ENCODE measurements at places on chromosomes 5 and 9.

- no peak for DNase-seq
These were observed 367.5 kb upstream of the ADAMTS16 start for GRCh38 chr5:4772591-4772990.

DNA sequence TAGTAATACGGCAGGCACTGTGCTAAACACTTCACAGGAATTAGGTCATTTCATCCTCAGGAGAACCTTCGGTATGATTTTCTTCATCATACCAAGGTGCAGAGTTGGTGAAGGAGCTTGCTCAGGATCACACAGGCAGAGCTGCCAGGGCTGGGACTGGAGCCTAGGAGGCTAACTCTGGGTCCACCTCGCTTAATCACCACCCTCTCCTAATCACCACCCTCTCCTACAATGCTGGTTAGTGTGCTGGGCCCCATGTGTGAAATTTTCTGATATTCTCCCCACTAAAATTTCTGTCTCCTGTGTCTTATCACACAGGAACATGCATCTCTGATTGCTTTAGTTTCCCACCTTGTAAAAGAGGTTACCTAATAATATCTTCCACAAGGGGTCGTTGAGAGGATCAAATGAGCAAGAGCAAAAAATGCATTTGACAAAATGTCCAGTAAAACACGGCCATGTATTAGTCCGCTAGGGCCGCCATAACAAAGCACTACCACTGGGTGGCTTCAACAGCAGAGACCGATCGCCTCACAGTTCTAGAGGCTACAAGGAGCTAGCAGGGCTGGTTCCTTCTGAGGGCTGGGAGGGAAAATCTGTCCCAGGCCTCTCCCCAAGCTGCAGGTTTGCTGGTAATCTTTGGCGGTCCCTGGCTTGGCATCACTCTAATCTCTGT lies 128.2 kb upstream of the NFIB start:
- DNase-seq = no peak

GRCh38 chr9:87587356-87587745 lies 89.7 kb downstream of the DAPK1 start:
- DNase-seq = no peak

DNA sequence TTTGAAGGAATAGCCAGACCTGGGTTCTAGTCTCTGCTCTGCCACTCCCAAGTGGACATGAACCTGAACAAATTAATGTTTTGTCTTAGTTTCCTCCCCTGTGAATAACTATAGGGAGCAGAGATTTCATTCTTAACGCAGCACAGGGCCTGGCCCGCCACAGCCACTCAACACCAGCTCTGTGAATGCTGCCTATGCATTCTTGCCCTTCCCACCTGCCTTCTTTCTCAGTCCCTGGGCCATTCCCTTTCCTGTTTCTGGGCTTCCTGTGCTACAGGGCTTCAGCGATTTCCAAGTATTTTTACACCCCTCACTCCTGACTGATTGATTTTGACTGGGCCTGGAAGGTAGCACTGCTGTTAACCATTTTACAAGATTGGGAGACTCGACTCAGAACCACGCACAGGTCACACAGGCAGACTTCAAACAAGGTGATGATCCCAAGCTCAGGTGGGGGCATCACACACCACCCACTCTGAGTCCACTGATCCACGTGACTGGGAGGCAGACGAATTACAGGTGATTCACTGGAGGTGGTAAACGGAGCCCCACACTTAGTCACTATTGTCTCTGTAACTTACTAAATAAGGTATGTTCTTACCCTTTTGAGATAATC lies 21.4 kb downstream of the PTPN3 start:
- no peak for DNase-seq

DNA sequence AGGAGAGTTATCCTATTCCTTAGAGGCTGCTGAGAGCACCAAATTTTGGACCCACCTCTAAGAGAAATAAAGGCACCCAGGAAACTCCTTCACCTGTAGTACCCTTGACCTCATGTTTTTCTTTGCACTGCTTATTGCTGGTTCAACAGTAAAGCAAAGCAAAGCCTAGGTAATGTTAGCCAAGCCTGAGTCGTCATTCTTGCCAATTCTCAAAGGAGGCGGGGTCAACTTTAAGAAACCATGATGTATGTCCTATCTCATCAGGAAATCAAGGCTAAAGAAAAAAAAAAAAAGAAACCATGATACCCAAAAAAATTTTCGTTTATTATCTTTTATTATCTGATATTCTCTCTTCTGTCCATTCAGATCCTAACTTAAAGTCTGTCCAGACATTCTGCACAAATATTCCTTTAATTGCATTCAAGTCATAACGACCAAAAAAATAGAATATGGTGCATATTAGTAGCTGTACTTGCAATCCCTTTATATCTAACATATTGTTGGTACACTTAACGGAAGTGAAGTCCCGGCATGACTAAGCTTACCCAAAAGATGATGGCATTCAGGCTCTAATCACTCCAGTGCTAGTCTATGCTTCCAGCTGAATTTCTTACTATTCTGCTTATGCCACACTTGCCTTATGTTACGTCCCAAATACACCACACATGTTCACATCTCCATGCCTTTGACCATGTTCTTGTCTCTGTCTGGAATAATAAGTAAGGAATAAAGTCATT lies 1.8 kb downstream of the AUH start:
- no peak for DNase-seq

GRCh38 chr9:135960411-135961276 lies 529 bp downstream of the UBAC1 start:
- DNase-seq = no peak

GRCh38 chr5:60295423-60295822 lies 401.9 kb upstream of the PDE4D start:
- no peak for DNase-seq

- no peak for DNase-seq
These were observed 394.8 kb downstream of the CSNK1G3 start for GRCh38 chr5:123906698-123907295.

DNA sequence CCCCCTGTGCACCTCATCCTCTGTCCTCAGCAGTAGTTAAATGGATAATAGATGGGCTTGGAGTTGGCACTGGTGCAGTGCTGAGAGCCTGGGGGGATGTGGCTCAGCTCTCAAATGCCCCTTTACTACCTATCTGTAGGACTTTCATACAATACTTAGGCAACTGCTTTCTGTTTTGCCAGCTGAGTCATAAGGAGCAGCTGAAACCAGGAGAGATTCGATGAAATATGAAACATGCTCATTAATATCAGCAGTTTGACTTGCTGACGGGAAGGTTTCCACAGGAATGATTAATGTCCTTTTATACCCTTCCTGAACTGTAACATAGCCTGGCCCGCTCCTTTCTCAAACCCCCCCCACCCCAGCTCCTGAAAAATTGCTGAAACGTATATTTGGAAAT lies 142.6 kb downstream of the SAXO1 start:
- no peak for DNase-seq

DNA sequence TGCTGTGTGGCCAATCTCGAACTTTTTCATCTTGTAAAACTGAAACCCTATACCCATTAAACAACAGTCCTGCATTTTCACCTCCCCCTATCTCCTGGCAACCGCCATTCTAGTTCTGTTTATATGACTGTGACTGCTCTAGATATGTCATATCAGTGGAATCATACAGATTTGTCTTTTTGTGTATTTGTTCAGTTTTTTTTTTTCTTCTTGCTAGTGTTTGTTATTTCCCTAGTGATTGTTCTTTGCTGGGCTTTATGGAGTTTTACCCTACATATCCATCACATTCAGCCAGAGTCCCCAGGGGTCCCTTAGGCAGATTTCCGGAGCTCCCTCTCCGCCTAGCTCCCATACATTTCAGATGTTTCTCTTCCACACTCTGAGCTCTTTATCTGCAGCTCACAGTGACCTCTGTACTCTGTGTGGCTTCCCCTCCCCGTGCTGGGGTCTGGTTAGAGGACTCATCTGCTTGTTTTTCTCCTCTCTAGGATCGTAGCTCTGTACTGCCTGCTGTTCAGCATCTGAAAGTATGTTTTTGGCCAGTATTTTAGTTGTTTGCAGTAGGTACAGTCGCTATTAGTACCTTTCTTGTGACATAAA lies 25.1 kb upstream of the CARTPT start:
- DNase-seq = no peak

GRCh38 chr9:18849890-18850677 lies 182.9 kb downstream of the SAXO1 start:
- DNase-seq = no peak

GRCh38 chr5:179959641-179960040 lies 51.9 kb upstream of the TBC1D9B start:
- DNase-seq = no peak

- no peak for DNase-seq
These were observed 2.5 kb downstream of the SEMA5A start for GRCh38 chr5:9543311-9543920.

DNA sequence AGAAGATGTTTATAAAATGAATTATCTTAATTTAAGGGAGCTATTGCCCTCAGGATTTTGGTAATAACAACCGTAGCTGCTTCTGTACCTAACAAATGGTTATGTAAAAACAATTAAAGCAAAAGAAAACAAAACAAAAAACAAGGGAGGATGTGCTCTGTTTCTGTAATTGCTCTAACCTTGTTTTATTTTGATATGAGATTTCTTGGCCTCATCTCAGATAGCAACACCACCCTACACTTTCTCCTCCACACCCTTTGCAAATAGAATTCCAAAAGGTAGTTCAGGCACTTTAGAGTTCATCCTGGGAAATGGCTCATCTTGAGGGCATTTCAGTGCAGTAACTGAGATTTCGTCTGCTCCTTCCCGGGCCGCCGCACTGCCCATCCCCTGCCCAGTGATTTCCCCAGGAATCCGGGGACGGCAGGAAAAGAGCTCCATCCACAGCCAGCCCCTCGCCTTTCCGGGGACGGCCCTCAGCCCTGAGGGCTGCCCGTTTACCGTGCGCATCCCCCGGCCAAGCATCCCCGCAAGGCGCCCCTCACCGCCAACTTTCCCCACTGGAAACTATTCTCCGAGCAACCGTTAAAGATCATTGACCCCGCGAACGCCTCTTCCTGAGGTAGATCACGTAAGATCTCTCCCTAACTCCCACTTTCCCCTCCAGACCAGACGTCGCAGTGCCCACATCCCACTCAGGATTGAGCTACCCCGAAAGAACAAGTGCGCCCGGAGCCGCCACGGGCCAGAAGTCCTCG lies 1.2 kb downstream of the FNBP1 start:
- DNase-seq = no peak

All from cerebellar nuclear complex (tissue), 1 donor.